EL (cell line): ENCODE measurements at places on chromosomes 13 and 19.

GRCh38 chr13:97460853-97461252 lies 26.9 kb downstream of the RAP2A start:
- no peak for DNase-seq

DNA sequence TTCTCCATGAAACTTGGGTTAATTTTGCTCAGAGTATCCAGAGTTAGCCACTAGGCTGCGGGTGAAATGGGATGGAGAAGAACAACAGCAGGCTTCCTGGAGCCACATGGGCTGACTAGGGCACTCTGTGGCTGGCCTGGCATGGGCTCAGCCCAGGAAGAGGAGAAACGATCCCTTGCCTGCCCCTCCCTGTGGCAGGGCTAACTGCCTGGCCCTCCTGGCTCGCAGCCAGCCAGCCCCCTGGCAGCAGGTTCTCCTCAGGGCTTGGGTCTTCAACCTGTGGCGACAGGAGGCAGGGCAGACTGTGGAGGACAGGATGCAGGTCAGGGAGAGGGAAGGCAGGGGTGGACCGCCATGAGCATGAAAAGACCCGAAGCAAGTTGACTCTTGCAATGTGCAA lies 78.7 kb upstream of the GPR183 start:
- no peak for DNase-seq

DNA sequence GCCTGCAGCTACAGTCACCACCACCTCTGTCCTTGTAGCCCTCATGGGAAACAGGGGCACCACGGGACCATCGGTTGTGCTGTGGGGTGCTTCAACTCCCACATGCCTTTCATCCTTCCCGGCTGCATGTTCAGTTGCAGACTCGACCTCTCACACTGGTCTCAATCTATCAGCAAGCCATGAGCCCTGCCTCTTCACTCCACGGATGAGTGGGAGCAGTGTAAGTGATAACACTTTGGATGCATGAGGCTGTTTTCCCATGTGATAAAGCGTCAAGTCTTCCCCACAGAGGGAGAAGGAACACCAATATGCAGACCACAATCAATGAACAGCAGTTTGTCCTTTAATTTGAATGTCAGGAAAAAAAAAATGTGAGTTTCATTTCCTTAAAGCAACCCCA lies 12.2 kb downstream of the SERP2 start:
- no peak for DNase-seq

- DNase-seq = peak; percentile 3
Measured at GRCh38 chr13:35293579-35294226, 182.8 kb downstream of the MAB21L1 start.

GRCh38 chr19:41531438-41532311 lies 44.3 kb upstream of the CEACAM21 start:
- DNase-seq = peak; percentile 48

- no peak for DNase-seq
Measured at GRCh38 chr13:76286178-76286577, 600.0 kb downstream of the KCTD12 start.

- DNase-seq = no peak
Measured at GRCh38 chr13:84902243-84902642, 897.0 kb downstream of the SLITRK6 start.

DNA sequence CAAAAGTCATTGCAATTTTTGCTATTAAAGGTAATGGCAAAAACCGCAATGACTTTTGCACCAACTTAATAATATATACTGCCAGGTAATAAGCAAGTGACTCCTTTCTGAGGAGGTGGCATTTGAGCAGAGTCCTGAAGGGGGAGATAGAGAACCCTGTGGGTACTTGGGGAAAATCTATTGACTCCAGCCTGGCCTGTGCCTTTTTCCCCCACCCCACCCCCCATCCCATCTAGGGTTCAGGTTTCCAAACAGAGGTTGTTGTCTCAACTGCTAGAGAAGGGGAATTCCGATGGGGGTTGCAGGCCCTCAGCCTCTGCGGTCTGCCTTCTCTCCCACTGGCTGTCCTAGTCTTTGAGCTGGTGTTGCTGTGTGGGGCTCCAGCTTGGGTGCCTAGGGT lies 11.5 kb downstream of the S1PR2 start:
- peak; percentile 55 for DNase-seq

DNA sequence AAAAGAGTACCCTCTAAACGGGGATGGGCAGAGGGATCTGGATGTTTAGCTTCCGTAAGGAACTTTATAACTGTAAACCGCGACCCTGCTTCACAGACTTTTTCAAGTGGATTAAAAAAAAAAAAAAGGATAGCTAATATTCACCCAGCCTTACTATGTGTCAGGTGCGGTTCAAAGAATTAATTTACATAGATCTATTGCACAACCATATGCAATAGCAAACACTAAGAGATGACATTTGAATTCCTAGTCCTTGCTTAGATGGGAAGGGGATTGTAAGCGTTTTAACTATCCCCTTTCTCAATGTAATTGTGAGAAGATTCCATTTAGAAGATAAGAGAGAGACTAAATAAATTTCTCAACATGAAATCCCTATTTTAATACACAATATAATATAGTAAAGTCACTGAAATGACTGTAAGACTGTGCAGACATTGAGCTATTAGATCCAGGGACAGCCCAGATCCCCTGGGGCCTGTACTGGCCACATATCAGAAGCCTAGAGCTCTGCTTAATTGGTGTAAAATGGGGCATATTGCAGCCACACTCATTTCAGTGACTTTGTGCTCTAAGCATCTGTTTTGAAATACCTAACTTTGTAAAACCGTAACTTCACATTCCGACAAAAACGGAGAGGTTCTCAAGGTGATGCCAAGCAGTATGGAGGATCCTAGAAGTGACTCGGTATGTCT lies 13.6 kb downstream of the LATS2 start:
- no peak for DNase-seq

GRCh38 chr13:42836930-42837690 lies 55.7 kb downstream of the FAM216B start:
- DNase-seq = peak; percentile 42

GRCh38 chr19:2231621-2232221 lies 4.4 kb downstream of the PLEKHJ1 start:
- DNase-seq = no peak

DNA sequence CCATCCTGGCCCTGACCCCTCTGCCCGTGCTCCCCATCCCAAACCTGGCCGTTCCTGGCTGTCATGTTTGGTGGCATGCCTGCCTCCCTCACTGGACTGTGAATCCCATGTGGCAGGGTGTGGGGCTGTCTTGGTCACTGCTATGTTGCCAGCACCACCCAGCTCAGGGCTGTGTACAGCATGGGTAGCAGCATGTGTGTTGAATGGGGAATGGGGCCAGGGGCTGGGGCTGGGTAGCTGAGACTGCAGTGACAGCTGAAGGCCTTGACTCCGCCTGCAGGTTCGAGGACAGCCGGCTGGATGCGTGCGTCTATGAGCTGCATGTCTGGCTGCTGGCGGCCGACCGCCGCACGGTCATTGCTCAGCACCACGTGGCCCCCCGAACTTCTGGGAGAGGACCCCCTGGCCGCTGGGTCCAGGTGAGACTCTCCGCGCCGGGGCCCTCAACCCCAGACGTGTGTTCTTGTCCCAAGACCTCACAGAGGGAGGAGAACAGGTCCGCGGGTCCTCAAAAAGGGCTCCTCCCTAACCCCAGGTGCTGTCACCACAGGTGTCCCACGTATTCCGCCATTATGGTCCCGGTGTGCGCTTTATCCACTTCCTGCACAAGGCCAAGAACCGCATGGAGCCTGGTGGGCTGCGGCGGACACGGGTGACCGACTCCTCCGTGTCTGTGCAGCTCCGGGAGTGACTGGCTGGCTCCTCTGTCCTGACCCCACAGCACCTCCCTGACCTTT lies 3.5 kb downstream of the NCCRP1 start:
- no peak for DNase-seq

DNA sequence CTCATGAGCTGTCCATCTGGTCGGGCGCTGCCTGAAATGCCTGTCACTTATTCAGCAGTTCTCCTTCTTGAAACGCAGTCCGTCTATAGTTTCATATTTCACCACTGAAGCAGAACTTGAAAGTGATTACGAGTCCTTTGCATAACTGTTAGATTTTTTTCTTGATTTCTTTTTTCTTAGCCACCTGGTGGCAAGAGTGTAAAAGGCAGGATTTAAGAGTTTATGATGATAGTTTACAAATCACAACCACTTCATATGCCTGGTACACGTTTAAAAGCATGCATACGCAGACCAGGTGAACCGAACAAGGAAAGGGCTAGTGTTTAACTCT lies 45.8 kb downstream of the GGACT start:
- peak; percentile 34 for DNase-seq

- peak; percentile 26 for DNase-seq
Measured at GRCh38 chr13:48804821-48805601, 151.3 kb downstream of the CYSLTR2 start.

- peak; percentile 92 for DNase-seq
Measured at GRCh38 chr19:41373993-41374392, 2.3 kb upstream of the TMEM91 start.

DNA sequence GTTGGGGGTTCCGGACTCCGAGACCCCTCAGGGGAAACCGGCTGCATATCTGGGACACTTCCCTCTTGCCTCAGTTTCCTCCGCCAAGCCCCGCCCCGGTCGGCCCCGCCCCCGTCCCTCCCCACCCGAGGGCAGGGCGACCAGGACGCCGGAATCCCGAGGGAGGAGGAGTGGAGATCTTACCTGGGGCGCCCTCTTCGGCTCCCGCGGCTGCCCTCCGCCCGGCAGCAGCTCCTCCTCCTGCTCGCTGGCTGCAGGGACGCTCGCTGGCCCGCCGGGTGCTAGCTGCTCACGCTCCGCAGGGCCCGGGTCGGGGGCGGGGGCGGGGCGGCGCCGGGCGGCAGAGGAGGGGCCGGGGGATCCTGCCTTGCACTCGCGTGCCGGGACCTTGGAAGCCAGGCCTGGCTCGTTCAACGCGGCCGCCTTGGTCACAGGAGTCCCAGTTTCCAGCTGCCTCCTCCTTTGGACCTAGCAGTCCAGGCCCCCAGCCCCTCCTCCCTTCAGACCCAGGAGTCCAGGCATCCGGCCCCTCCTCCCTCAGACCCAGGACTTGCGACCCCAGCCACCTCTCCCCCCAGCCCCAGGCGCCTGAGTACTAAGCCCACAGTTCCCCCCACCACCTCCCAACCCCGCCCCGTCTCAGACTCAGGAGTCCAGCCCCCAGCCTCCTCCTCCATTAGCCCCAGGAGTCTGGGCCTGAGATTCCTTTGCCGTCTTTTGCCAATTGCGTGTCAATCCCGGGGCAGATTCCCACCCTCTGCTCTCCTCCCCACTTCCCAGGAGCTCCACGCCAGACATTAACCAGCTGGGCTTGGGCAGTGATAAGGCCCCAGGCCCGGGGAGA lies at the start of gene NTF4:
TSS of gene NTF4 (minus strand) at position 51 of the 844 bp plus-strand sequence. CDS start 2,821 bp downstream, outside the sequence.
- DNase-seq = peak; percentile 28

DNA sequence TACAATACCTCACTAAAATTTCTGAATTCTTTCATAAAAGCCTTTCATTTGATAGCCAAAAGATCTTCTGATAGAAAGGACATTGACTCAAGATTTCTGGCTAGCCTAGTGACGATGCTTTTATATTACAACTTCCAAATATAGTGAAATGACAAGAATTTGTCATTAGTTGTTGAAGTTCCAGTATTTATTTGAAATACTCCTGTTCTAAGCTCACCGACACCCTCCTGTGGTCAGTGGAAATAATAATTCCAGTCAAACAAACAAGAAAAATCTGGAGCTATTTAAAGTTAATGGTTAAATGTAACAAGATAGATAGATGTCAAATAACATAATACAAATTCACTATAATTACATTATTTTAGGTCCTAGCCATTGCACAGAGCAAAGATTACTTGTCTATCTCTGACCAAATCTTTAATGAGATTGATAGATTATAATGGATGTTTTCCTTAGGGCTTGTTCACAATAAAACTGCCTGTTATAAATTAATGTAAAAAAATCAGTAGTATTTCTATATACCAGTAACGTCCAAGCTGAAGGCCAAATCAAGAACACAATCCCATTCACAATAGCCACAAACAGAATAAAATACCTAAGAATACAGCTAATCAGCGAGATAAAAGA lies 195.5 kb downstream of the RGCC start:
- peak; percentile 50 for DNase-seq

DNA sequence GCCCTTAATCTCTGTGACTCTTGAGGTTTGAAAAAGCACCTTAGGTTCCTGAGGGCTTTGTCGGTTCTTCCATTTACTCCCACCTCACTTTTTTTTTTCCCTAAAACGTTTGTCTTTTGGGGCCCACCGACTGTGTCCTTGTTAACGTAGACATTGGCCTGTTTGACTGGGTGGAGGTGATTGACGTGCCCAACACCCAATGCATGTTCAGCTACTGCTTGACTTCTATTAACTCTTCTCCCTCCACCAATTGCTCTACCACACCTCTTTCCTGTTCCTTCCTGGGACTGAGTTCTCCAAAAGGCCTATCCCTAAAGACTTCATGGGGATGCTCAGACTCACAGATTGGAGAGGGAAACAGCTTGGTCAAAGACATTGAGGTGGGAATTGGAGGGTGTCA lies 17.3 kb downstream of the CKM start:
- DNase-seq = peak; percentile 40

DNA sequence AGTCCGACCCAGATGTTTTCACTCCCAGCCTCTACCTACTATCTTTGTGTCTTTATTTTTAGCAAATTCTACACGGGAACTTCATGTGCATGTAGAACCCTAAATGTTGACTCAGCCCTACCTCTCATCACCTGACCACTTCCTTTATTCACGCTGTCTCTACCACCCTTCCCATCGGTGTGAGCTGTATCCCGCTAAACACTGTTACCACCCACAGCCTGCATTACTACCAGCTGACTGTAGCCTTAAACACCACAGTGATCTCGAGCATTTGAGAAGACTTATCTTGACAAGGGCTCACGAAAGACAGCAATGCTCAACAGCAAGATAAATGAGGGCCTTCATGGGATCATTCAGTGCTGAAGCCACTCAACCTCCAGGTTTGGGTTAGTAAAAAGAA lies 15.1 kb downstream of the NCR1 start:
- no peak for DNase-seq

GRCh38 chr19:3966051-3967017 lies 4.6 kb downstream of the DAPK3 start:
- DNase-seq = no peak

- DNase-seq = no peak
Measured at GRCh38 chr13:30276178-30276577, 31.2 kb downstream of the KATNAL1 start.

DNA sequence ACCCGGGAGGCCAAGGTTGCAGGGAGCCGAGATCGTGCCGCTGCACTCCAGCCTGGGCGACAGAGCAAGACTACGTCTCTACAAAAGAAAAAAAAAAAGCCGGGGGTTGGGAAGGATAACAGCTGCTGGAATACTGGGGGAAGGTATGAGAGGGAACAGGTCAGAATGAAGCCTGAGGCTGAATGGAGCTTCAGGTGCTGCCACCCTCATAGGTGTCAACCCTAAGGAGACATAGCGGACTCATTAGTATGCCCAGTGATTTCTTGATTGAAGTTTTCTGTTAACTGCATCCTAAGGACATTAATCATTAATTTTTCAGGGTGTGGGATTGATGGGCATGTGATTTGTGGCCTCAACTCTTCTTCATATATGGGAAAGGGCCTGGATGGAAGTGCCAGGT lies 6.0 kb downstream of the SMARCA4 start:
- DNase-seq = no peak

- no peak for DNase-seq
Measured at GRCh38 chr13:66087269-66087710, 1142.8 kb downstream of the PCDH9 start.

- DNase-seq = no peak
Measured at GRCh38 chr13:48806522-48806921, 152.8 kb downstream of the CYSLTR2 start.
